Amygdala (tissue), 56 donors: ENCODE measurements at places on chromosomes 4 and X.

GRCh38 chrX:46551494-46552128, 6.4 kb upstream of the ZNF674 start:
- no peak for DNase-seq

GRCh38 chr4:55038176-55038890, 87.1 kb downstream of the KDR start:
- no peak for DNase-seq

- no peak for DNase-seq
Observed at GRCh38 chr4:54228056-54228527, 1.0 kb upstream of the PDGFRA start.

- peak; percentile 77 for DNase-seq
Observed at GRCh38 chrX:151396825-151397740, at the start of gene VMA21. TSS of gene VMA21 (plus strand) at chrX:151397206. CDS start at chrX:151397309, 103 bp downstream.

DNA sequence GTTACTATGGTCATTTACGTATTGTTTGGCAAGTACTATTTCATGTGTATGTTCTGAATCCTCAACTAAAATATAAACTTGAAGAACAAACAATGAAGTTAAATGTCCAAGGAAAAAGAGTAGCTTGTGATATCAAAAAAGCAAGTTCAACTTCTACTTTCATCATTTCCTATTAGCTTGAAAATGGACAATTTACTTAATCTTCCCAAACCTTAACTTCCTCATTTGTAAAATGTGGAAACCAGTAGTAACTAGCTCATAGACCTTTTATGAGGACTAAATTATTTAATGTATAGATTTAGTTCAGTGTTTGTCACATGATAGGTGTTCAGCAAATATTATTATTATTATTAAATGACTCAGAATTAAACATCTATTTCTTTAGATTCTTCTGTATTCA, 276.8 kb upstream of the TET2 start:
- DNase-seq = no peak

GRCh38 chr4:47287735-47288134, 175.8 kb downstream of the COMMD8 start:
- DNase-seq = no peak

GRCh38 chrX:118220509-118220908, 103.9 kb upstream of the KLHL13 start:
- DNase-seq = no peak

- DNase-seq = no peak
Observed at GRCh38 chrX:111090458-111090857, 5.5 kb upstream of the PAK3 start.
